ENCODE measurements at places on chromosomes 7 and 10.
A peak's percentile ranks its signal among the peaks of the same experiment; 100 is the strongest.

- DNase-seq: no peak
Measured at GRCh38 chr10:61967298-61967697, 65.8 kb downstream of the ARID5B start.

DNA sequence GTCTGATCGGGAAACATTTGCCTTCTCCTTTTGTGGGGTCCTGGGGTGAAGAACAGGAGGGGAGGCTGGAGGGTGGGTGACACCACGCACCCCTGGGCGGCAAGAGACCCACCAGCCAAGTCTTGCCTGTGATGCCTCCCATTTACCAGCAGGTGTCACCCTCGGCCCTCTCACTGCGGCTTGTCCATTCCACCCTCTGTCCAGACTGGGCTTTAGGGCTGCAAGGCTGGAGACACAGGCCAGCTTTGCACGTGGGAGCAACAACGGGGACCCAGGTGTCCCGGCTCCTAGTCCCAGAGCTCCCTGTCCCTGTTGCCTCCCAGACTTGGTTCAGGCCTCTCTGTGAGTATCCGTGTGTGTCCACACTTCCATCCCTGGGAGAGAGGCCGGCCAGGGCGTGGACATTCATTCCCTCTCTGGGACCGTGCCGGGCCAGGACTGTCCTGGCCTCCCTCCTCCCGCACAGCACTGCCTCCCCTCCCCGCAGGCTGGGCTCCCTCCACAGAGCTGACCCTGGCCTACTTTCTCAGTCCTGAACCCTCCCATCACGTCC lies 36.2 kb upstream of the GTF2IRD1 start:
- DNase-seq: no peak

GRCh38 chr10:30368065-30368718 lies 19.1 kb upstream of the MTPAP start:
- no peak for DNase-seq

DNA sequence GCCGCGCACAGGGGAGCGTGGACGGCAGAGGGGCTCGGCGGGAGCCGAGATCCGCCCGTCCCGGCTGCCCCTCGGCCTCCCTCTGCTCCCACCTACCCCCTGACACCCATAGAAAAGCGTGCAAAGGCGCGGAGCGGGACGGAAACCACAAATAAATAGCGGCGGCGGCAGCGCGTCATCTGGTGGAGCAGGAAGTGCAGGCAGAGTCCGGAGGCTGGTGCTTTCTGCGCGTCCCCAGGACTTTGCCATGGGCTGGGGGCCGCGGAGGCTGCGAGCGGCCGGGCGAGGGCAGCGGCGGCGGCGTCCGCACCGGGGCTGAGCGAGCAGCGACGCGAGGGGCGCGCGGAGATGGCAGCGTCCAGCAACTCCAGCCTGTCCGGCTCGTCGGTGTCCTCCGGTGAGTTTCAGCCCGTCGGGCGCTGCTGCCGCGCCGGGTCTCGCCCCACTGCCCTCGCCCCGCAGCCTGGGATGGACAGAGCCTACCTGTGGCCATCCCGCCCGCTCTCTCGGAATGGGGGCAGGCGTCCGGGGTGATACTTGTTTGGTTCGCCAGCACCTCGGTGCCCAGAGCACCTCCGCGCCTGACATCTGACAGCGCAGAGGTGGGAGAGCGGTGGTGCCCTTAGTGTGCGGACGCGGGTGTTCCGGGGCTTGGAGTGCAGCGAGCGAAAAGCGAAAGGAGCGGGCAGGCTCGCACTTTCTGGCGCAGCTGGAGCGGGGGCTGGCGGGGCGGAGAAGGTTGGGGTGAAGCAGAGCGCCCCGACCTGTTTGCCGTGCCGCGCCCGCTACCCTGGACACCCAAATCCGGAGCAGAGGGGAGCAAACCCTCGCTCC lies at the start of gene CHN2:
Gene CHN2, plus strand, starts transcription at position 182 of the 834 bp plus-strand sequence.
- DNase-seq: no peak

GRCh38 chr7:16747102-16747501 lies 6.5 kb upstream of the TSPAN13 start:
- no peak for DNase-seq

GRCh38 chr7:47360301-47360900 lies 221.5 kb downstream of the TNS3 start:
- no peak for DNase-seq

DNA sequence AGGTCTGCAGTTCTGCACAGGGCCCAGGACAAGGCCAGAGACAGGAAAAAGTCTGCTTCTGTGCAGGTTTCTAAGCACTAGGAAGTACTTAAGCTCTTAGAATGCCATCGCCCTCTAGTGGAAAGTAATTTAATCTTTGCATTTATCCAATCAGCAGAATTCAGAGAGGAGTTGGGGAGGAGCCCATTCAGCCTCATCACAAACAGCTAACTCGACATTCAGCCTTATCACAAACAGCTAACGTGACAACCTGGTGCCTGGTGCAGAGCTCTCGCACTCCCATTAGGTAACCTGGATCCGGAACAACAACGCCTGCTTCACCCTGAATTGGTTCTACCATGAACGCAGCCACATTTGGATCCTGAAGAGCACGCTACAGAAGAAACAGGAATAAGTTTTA lies 15.2 kb downstream of the OAT start:
- DNase-seq: peak; percentile 25

GRCh38 chr7:159068488-159068811 lies 76.2 kb downstream of the VIPR2 start:
- no peak for DNase-seq

All from NCI-H524 treated with DMSO at 0.1 percent for 48 hours (cell line).